Kidney tubule cell (primary cell): ENCODE measurements at places on chromosomes 16 and 17.

DNA sequence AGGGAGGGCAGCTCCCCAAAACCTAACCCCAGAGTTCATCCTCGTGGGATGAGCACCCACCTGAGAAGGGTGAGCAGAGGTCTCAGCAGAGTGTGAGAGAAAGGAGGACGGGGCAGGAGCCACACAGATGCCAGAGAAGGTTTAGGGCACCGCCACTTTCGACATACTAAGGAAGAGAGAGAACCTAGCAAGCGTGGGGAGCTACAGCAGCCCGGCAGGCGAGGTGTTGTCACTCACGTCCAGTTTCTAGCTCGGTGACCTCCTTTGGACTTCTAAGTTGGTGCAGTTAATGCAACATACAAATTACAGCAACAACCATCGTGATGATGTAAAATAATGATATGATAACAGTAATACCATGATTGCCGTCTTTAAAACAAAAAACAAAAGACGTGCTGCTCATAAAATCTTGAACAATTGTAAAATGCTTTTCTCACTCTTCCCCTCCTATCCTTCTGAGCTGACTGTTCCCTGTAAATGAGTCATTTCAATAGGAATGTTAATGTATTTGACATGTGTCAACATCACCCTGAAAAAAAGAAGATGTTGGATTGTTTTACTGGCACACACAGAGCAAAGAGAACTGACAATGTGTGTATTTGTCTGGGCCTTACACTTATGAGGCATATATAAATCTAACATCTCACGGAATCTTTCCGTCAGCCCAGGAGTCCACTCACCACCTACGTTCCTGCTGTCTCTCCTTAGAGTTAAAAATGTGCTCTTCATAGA, 158.2 kb upstream of the MAF start:
- DNase-seq, result peak; percentile 46

DNA sequence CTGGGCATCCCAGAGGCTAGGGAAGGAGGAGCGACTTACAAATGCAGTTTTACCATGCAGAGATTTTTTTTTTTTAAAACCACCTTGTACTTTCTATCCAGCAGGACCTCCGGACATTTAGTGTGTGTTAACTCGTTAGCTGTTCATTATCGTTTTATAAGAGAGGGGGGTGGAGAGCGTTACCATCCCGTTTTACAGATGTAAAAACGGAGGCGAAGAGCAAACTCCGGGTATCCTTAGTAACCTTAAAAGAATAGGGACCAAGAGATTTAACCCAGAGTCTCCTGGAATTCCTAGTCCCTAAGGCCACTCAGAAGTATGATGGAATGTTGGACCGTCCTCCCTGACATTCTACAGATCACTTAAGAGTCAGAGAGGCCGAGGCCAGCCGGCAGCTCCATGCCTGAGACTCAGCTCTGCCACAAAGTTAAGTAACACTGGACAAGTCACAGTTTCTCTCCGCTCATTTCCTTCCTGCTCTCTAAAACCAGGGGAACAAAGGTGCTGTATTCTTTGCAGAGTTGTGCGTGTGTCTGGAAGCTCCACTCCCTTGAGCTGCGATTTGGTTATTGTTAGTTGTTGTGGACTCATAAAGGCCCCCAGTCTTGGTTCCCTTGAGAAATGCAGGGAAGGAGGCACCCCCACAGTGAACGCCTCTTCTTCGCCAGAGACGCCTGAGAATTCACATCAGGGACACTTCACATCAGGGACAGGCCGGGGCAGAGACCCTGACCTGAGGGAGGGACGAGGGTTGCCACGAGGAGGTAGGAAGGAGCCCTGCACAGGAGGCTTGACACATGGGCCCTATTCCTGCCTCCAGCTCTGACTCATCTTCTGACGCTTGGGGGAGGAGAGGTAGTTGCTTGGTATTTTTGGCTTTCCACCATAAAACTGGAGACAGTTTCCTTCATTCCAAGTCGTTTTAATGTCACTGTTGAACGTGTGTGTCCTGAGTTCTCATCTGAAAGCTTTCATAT, 1.2 kb downstream of the DUSP14 start:
- DNase-seq, result peak; percentile 88

- no peak for DNase-seq
Observed at GRCh38 chr17:65504141-65504540, 57.3 kb downstream of the AXIN2 start.

DNA sequence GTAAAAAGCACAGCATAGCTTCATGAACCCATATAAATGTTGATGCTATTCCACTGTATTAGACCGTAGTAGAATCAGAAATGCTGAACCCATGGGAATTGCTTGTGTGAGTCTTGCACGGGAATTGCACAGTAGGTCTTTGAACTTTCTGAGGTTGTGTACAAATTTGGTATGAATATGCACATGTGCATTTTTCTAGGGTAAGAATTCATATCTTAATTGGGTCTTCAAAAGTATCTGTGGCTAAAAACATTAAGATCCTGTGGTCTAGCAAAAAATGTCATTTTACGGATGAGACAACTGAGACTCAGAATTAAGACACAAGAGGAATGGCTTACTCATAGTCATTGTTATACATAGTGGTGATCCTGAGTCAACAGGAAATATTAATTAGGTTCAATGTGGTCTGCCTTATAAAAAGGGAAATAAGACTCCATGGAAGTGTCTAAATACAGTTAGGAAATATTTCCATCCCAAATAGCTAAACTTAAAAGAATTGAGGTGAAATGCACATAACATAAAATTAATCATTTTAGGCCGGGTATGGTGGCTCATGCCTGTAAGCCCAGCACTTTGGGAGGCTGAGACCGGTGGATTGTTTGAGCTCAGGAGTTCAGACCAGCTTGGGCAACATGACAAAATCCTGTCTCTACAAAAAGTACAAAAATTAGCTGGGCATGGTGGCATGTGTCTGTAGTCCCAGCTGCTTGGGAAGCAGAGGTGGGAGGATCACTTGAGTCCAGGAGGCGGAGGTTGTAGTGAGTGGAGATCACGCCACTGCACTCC, 22.8 kb downstream of the TAOK1 start:
- peak; percentile 62 for DNase-seq

DNA sequence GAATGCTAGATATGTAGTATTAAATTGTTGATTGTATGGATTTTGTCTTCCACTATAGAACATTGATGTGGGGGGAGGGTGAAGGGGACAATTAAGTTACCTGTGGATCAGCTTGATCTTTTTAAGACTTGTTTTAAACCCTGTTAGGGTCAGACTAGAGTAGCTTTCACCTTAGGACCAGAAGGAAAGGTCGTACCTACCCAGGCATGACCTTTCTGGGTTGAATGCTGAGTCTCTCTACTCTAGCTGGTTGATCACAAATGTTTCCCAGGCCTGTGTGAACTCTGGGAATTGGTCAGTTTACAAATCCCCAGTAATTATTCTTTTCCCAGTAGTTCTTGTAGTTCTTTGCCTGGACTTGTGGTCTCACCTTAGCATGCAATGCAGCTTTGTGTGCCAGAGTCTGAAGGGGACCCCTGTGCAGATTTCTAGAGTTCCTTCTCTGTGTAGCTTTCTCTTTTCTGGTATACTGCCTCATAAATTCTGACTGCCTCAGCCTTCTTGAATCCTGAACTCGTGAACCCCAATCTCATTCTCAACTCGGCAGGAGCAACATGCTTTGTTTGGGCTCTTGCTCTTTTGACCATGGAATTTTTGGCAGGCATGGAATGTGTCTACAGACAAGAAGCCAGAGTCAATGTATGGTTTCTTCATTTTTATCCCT, 54.1 kb downstream of the VMP1 start:
- DNase-seq, result peak; percentile 64

DNA sequence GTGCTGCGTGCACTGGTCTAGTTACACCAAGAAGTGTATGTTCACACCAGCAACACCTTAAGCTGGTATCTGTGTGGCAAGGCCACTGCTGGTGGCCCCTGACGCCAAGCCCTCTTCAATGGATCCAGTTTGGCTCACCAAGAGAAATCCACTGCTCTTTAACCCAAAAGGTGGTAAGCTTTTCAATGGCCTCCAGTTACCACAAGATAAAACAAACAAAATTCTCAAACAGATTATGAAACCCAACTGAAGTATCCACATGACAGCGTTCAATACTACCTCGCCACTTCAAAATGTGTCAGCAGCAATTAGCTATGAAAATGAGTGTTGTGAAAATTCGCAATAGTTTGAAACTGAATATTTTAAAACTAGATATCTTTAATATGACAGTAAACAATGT, 96.5 kb upstream of the AKTIP start:
- no peak for DNase-seq

GRCh38 chr17:34252444-34253138, 2.5 kb upstream of the CCL2 start:
- DNase-seq, result peak; percentile 98

DNA sequence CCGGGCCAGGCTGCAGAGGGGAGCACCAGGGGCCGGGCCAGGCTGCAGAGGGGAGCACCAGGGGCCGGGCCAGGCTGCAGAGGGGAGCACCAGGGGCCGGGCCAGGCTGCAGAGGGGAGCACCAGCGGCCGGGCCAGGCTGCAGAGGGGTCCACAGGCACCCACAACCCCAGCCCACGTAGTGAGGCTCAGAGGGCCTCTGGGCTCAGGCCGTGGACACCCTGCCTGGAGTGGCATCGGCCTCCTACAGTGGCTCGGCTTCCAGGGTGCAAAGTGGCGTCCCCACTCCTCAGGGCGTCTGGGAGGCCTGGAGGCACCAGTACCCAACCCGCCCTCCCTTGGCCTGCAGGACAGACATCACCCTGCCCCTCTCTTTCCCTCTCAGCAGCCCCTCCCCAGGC, 9.6 kb downstream of the DOC2B start:
- DNase-seq, result no peak

- DNase-seq, result peak; percentile 80
Observed at GRCh38 chr16:2500918-2501750, 12.6 kb upstream of the ATP6V0C start.

DNA sequence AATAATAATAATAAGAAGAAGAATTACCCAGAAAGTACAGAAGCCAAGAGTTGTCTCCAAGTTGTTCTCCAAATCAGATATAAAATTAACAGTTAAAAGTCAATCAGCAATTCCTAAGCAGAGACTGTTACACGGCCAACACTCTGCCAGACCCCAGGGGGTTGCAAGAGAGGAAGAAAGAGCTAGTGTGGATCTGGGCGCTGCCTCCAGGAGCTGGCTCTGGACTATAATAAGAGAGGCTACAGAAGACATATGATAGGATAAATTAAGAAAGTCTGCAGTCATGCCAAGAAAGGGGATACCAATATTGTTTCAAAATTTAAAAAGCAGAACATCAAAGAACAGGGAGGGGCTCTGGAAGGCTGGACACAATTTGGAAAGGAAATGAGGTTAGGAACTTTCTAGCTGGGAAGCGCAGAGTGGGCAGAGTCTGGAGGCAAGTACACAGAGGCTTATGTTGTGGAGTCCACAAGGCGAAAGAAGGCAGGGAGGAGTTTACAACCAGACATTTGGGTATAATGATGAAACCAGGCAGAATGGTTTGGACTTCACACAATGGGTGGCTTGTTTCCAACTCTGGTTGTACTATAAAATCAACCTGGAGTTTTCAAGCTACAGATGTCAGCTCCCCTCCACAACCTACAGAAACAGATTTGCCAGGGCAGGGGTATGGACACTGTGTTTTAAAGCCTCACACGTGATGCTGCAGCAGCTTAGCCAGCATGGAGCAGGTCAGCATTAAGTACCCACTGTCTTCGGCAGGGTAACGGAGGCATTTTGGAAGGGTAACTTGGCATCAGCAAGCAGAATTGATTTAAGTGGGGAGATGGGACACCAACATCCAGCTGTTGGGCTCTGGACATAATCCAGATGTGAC, 49.4 kb downstream of the SLC39A11 start:
- DNase-seq, result no peak

DNA sequence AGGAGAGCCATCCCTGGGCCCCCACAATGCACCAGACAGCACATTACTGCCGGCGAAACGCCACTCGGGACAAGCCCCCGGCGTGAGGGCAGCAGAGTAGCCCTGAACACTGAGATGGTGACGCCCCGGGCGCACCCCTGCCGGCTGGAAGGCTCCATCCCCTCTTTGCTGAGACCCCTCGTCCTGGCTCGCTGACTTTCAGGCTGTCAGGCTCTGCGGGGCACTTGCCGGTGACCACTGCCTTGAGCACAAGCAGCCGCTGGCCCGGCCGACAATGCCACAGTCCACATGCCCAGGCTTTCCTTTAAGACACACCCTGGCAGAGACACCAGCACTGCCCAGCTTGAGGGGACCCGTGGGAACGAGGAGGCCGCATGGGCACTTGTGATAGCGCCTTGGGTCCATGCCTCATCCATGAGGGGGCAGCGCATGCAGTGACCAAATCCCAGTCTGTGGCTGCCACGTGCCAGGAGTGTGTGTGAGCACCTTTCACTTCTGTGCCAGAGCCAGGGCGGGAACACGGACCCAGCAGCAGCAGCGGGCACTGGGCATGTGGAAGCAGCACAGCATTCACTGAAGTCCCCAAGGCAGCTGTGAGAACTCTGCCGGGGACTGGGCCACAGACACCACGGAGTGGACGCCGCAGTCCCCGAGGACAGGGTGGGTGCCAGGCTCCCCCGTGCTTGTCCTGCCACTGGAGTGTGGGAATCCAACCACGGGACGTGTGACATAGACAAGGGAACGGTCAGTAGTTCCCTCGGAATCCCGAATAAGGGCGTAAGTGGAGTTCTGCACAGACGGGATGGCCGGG, 24.5 kb downstream of the NDUFAF8 start:
- DNase-seq, result no peak

GRCh38 chr17:48970224-48970623, 1.8 kb upstream of the GIP start:
- no peak for DNase-seq

DNA sequence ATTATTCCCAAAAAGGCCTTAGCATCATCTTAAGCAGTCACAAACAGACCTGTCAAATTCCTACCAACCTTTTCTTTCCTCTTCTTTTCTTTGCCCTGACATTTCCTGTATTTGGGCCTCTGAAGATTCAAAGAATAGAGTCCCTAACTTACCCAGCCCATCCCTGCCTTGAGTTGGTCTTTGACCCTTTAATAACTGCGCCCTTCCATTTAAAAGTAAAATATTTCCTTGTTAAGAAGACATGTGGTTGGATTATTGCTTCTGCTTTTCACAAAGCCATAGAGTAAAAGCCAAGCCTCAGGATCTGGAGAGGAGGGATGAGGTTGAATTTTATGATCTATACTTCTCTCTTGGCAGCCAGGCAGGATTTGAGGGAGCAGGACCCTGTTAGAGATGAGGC, 13.2 kb upstream of the CCL23 start:
- no peak for DNase-seq

GRCh38 chr17:82302991-82303943, 14.1 kb downstream of the CD7 start:
- no peak for DNase-seq

DNA sequence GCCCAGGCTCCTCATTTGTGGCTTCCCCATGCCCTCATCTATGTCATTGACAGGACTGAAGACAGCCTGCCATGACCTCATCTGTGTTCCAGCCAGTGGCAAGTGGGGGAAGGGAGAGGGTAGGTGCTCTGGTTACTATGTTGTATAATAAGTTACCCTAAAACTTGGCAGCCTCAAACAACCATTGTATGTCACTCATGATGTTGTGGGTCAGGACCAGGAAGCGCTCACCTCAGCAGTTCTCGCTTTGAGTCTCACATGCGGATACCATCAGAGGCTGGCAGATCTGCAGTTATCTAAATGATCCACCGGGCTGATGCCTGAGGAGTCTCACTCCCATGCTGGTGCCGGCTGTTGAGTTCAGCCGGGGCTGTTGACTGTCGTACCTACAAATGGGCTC, 89.0 kb upstream of the TMEM97 start:
- peak; percentile 35 for DNase-seq
